ENCODE measurements at places on chromosomes 11 and 22.
A peak's percentile ranks its signal among the peaks of the same experiment; 100 is the strongest.

DNA sequence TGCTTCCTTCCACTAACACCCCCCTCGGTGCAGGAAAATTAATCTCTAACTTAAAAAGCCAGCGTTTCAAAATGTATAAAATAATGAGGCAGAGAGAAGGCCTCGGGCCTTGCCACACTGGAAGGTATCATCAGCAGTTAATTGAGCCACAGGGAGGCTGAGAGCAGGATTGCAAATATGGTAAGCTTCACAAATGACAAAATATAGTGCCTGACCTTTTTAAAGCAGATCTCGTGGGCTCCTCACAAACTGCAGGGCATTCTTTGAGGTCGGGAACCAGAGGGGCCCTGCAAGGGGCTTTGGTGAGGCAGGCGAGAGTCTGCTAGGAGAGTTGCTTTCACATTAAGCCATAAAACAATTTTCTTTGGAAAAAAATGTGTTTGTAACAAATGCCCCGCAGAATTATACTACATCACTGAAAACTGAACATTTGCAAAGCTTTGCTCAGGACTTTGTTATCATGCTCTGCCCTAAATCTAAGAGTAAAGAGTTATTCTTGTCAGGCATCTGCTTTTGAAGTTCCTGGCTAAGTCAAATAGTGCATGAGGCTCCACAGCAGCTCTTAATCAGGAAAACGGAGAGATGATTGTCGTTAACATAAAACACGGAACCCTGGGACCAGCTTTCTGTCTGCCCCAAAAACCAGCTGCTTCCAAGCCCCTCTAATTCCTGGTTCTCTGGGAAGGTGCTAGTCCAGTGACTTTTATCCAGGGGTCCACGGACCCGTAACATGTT, 61.4 kb upstream of the SYT13 start:
- no peak for DNase-seq

DNA sequence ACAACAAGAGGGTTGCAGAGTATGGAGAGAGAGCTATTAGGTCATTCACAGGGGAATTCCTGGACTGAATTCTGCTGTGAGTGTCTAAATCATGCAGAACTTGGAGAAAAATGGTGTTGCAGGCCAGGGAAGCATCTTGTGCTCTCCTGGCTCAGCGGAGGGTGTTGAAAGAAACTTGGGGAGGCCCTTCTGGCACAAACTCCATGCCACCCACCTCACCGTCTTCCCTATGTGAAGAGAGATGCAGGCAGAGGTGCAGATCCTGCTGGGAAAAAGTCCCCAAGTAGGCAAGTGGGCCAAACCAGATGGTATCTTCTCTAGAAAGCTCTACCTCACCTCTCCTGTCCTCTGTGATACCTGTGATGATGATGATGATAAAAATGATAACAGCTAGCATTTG, 604.3 kb upstream of the API5 start:
- DNase-seq = no peak

DNA sequence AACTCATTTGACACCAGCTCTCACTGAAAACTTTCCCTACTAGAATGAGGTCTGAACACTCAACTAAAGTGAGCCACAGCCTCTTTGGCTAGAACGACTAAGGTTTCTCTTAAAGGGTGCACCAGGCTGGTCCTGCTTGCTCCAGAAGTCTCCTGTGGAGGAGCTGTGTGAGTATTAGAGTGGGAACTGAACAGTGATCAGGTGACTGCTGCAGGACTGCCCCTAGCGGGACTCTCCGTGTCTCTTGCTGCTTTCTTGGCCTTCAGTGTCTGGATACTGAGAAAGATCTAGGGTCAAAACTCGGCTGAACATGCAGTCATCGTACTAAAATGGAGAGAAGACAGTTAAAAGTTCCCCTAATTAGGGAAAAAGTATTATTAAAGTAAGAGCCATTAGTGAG, 34.6 kb downstream of the FAM118A start:
- peak; percentile 40 for DNase-seq

GRCh38 chr22:48944751-48945620, 882.7 kb downstream of the BRD1 start:
- DNase-seq = no peak

DNA sequence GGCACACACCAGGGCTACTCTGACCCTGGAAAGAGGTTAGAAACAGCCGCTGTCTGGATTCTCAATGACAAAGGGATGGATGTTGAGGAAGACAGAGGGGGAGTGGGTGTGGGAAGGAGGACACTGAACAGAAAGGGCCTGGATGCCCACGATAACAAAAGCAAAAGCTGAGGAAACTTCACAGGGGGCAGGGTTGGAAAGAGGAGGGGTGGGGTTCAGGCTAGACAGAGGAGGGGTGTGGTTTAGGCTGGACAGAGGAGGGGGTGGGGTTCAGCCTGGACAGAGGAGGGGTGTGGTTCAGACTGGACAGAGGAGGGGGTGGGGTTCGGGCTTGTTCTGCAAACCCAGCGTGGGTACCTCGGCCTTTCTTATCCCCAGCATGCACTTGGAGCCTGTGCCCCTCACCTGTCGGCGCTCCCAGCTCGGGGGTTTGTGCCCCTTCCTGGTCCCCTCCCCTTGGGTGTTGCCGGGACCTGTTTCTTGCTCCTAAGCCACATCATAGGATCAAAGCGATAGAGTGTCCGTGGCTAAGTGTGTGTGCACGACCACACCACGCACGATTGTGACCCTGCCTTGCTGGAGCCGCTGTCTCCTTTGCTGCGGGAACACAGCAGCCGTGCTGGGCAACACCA, 75.6 kb downstream of the BRD1 start:
- DNase-seq = no peak

GRCh38 chr11:86596861-86597586, 75.4 kb downstream of the ME3 start:
- no peak for DNase-seq

GRCh38 chr11:125369808-125370207, 126.3 kb downstream of the FEZ1 start:
- DNase-seq = no peak

DNA sequence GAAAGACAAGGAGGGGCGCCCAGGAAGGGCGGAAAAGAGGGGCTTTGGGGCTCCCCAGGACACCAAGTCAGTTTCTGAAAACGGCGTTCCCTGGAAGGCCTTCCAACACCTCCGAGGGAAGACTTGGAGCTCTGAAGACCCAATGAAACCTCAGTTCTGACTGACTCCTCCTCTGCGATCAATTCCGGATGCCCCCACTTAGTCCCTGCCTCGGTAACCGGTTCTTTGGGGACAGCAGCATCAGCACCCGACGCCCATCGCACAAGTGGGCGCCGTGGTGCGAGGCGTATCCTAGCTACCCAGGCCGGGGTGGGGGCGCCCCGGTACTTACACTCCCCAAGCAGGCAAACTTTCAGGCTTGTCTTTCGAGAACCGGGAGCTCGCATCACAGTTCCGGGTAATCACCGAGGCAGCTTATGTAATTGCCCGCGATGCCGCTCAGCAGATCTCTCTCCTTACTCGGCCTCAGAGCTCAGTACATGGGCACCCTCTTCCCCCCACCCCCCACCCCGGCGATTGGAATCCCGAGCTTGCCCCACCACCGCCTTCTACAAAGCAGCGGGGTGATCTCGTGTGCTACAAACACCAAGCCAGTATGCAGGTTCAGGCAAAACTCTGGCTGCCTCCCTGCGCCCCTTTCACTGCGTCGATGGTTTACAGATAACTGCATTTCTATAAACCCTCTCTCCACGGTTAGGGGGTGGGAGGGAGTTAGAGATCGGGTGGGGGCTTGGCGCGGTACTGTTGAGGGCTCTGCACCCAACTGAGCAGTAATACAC, 2.0 kb downstream of the TENM4 start:
- DNase-seq = peak; percentile 27

- no peak for DNase-seq
Measured at GRCh38 chr11:31725176-31725575, 85.9 kb downstream of the PAX6 start.

DNA sequence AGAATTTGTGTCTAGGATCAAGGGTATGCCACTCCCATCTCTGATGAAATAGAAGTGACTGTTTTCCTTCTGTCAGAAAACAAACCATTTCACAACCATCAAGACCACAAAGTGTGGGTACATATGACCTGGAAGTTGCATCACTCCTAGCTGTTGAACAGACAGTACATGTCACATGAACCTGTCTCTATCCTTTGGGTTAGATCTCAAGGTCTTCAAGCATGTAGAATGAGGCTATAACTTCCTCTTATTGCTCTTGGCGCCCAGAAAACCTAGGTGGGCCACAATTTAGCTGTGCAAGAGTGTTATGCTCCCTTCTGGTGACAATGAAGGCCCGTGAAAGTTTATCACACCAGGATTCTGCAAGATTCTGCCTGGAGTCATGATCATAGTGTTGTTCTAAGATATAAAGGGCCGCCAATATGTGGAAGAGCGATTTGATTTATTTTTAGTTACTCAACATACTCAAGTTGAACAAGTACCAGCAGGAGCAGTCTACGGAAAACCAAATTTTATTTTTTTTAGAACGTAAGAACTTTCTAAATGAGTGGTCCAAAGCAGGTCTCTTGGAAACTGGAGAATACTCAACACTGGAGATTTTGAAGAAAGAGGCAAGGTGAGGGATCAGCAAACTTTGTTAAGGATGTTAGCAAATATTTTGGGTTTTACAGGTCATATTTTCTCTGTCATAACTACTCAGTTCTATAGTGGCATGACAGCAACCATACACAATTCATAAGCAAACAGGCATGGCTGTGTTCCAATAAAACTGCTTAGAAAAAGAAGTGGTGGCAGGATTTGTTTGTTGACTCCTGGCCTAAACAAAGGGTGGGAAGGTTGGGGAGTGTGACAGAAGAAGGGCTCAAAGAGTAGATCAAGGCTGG, 101.8 kb downstream of the USP35 start:
- DNase-seq = no peak

GRCh38 chr11:107473792-107474191, 16.2 kb upstream of the CWF19L2 start:
- no peak for DNase-seq

DNA sequence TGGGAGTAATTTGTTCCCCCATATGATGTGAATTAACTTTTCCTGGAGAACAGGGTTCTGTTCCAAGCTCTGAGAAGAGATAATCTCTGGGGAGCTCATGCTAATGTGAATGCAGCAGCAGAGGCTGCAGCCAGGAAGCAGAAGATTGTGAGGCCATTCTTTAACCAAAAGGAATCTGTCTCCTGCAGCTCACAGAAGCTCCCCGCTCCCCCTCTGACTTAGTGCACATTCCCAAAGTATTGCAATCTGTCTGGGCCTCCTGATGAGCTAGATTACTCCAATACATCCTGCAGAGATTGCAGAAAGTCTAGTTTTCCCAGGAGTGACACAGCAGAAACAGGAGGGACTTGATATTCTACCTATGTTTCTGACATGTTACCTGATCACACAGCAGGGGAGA, 420.6 kb upstream of the FAT3 start:
- no peak for DNase-seq

GRCh38 chr11:63273685-63274084, 30.3 kb upstream of the SLC22A25 start:
- no peak for DNase-seq

GRCh38 chr11:11028017-11028692, 170.3 kb upstream of the ZBED5 start:
- no peak for DNase-seq

GRCh38 chr11:35041070-35041554, 97.9 kb upstream of the CD44 start:
- DNase-seq = no peak

DNA sequence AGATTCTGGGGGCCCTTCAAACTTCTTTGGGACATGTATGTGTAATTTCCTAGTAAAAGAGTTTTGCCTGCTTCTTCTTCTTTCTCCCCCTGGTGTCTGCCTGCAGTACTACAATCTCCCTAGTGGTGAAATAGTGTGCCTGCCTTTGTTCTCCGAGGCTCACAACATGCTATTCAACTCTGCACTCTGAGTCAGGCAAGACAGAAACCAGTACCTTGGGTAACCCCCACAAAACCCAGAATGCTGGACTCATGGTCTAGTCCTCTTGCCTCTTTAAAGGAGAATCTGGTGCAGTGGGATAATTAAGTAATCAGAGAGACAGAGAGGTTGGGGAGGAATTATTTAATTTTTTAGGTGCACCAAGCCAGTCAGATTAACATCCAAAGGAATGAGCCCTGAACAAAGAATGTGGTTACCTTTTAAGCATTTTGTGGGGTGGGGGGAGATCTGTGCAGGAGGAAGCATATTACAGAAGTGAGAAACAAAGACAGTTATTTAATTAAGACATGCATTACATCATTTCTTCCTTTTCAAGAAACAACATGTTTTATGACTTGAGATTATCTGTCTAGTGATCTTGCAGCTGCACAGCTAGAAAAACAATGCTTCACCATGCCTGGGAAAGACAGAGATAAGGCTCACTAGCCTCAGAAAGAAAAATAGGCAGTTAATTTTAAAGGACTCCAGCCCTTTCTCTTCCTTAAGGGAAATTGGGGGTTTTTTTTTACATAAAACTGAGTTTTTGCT, 11.0 kb upstream of the MS4A6A start:
- no peak for DNase-seq

- DNase-seq = no peak
Measured at GRCh38 chr22:11307998-11308397, 4220.0 kb upstream of the OR11H1 start.

DNA sequence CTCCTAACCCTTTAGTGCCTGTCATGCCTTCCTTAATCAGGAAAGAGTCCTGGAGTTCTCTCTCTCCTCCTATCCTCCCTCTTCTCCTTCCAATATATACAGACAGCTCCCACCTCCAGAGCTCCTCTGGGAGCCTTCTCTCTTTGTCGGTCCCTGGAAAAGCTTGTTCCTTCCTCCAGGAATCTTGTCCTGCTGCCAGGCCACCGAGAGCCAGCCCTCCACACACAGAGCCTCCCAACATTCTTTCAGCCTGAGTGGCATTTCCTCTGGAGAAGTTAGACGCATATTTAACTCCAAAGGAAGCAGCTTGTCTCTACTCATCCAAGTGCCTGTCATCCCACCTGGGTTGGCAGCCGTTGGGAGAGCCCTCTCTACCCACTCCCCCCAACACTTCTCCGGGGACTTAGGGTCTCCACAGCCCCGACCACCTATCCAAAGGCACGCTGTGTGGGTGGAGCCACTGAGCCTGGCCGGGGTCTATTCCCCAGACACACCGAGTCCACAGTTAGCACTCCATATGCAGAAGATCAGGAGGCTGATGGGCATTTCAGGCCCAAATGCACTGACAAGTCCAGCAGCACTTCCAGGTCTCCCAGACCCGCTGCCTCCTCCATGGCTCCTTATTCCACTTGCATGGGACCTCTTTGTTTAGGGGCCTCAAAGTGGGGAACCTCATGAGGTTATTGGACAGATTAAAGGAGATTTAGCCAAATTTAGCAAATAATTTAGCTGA, 31.1 kb downstream of the DKK3 start:
- DNase-seq = no peak

DNA sequence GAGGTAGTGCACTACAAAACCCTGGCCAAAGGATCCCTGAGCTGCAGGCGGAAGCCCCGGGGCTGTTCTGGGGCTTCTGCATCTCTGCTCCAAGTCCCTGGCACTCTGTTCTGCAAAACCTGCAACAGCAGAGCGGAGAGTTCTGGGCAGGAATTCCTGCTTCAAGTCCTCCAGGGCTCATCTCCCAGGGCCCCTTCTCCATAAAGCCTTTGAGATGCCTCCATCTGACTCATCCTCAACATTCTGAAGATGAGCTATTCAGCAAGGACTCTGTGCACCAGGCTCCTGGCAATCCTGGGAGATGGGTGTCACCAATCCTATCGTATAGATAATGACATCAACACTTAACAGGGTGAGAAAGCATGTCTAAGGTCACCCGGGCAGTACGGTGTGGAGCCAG, 19.3 kb downstream of the SYN3 start:
- no peak for DNase-seq
